ENCODE measurements at places on chromosomes 11 and 22. TPM values are rescaled to one million over a fixed set of nuclear protein-coding genes. Genes with fewer than 3 reads are reported as not detected.

Gene ADM2
- total RNA-seq = 2.4 TPM

DNA sequence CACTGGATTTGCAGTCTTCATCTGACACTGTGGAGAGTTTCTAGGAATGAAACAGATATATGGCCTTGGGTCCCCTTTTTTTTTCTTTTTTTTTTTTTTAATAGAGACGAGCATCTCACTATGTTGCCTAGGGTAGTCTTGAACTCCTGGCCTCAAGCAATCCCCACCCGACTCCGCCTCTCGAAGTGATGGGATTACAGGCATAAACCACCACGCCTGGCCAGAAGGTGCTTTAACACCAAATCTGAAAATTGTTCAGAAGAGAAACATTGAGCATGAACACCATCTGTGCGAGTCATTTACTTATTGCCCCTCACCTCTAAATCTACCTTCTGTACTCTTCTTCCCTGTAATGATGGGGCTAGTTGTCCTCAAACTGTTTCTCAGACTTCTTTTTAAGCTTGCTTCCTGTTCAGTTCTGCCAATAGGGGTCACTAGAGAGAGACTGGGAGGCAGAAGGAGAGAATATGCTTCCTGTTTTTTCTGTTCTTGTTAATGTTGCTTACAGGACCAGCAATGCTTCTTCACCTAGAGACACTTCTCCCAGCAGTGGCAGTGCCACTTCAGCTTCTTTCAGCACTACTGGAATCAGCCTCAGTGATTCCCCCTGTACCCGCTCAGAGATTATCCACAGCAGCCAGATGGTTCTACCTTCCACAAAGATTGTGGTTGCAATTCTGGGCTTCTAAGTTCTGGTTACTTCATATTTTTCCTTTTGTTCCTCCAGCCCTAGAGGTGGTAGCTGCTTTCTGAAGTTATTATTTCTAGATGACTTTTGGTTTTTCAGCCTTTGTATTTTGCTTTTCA, 20.8 kb upstream of the ZBED5 start:
- no peak overlapping the region for H3K4me3 ChIP-seq
- peaks cover 2% of the 10 kb centered on the region for H3K36me3 ChIP-seq
- H3K27me3 ChIP-seq = no peaks in the 10 kb centered on the region

Gene PATE4
- not detected for total RNA-seq

GRCh38 chr11:8720352-8720751, 37.8 kb downstream of the RPL27A start:
- peak overlapping the region; percentile 25 for H3K4me3 ChIP-seq
- no peaks in the 10 kb centered on the region for H3K36me3 ChIP-seq
- no peak overlapping the region for H3K27ac ChIP-seq
- no peak for DNase-seq
- peaks cover 4% of the 10 kb centered on the region for H3K4me1 ChIP-seq

Gene MMP3
- total RNA-seq = not detected

DNA sequence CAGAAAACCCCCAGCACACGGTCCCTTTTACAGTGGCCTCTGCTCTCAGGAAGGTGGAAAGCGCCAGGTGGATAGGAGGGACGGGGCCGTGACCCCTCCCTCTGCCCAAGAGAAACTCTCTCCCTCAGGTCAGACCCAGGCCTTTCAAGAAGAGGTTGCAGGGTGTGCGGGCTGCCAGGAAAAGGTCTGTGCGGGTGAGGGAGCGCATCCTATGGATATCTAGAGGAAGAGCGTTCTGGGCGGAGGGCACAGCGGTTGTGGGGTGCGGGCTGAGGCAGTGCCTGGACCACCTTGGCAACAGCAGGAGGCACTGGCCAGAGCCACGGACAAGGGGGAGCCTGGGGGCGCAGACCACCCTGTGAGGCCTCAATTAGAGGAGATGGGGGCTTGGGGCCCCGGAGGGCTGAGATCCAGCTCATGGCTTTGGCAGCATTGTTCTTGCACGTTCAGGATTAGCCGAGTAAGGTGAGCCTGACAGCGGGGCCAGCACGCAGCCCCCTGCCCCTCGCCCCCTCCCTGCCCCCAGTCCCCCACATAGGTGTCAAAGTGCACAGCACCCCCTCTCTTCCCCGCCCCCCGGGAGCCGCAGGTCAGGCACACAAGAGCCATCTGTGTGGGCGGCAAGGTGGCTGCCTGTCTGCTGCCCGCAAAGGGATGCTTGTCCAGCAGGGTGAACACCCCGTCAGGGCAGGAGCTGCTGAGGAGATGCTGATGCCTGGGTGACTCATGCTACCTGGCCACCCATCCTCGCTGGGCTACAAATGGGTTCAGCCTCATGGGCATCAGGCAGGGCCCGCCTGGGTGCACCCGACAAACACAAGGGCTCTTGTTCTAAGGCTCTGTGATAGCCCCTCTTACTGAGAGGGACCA, 92.8 kb upstream of the KCNQ1OT1 start:
- no peak for DNase-seq
- H3K4me1 ChIP-seq = peaks cover 3% of the 10 kb centered on the region
- peaks cover 2% of the 10 kb centered on the region for H3K36me3 ChIP-seq
- H3K27me3 ChIP-seq = no peaks in the 10 kb centered on the region

Gene CYTH4
- total RNA-seq = 89.5 TPM

GRCh38 chr11:69867076-69868005, 48.1 kb upstream of the FGF3 start:
- H3K27me3 ChIP-seq = peaks cover 57% of the 10 kb centered on the region
- no peaks in the 10 kb centered on the region for H3K4me1 ChIP-seq
- DNase-seq = no peak
- H3K4me3 ChIP-seq = no peak overlapping the region
- no peak overlapping the region for H3K27ac ChIP-seq
